Renal cortex interstitium (tissue), 15 donors: ENCODE measurements at places on chromosomes 2 and 18.

- DNase-seq = no peak
Observed at GRCh38 chr2:39648580-39648979, 17.1 kb upstream of the TMEM178A start.

DNA sequence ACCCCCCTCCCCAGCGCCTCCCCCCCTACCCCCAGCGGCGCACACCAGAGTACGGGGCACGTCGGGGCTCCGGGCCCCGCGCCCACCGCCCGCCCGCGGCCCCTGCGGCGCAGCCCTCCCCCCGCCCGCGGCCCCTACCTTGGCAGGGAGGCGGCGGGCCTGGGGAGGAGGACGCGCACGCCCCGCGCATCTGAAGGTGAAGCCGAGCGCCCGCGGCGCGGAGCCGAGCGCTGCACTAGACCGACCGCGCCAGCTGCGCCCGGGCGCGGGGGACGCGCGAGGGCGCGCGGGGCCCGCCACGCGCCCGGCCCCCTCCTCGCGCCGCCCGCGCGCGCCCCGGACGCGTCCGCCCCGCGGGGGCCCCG, at the start of gene ZNF516:
TSS of gene ZNF516 (minus strand) at position 237 of the 365 bp plus-strand sequence. CDS start 52,188 bp downstream, outside the sequence.
- DNase-seq = no peak

DNA sequence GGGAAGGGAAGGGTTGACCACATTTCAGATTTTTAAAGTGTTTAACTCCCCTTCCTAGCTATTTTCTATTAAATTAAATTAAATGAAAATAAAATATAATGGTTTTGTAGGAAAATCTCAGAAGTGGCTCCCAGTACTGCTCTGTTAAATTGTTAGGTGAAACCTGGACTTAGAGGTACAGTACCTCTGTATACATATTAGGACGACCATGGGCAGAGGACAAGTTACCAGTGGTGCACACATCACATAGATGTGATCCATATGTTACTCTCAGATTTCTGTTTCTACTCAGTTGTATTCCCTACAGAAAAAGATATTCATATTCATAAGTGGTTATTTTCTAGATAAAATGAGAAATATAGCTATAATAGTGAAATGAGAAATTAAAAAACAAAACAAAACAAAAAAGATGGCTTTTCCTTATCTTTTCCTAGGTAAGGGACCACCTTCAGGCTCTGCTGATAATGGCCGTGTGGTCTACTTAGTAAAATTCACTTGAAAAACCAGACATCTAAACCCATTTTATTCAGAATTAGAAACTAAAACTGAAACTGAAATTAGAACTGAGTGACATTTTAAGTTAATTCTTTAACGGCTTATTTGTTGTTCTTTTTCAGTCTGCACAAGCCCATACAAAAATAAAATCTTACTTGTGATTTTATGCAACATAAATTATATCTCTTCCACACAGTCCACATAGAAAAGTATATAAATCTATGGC, 832.5 kb upstream of the CHAC2 start:
- DNase-seq = no peak

DNA sequence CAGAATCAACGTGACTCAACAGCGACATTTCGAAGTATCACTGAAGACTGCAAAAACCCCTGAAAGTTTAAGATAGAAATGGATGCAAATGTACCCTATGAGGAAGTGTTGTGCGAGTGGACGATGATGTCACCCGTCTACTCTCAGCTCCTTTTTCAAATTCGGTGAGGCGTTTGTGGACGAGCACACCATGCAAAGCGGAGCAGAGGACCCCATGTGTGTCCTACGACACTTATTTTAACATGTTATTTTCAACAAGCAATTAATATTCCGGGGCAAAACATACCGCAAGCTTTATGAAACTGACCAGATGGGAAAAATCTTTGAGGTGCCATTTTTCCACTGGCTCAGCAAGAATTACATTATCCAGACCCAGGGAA, 2.0 kb downstream of the PXDN start:
- no peak for DNase-seq

DNA sequence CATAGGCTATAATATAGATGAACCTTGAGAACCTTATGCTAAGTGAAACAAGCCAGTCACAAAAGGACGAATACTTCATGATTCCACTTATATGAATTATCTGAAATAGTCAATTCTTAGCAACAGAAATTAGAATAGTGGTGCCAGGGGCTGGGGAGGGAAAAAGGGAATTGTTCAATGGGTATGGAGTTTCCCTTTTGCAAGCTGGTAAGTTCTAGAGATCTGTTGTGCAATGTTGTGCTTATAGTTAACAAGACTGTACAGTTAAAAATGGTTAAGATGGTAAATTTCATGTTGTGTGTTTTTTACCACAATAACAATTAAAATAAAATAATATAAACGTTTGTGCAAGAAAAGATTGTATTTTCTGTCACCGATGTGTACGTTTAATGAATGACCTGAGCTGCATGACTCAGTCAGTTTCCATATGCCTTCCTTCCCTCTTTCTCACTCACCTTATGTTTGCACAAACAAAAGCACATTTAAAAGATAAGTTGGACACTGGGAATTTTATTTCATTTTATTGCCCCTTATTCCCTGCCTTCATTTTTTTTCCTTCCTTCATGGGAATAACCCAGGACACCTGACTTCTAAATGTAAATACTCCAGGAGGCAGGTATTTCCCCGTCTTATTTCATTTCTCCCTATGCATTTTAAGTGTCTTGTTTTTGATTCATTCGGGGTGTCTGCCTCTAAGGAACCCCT, 143.7 kb upstream of the TTC39C start:
- DNase-seq = no peak

DNA sequence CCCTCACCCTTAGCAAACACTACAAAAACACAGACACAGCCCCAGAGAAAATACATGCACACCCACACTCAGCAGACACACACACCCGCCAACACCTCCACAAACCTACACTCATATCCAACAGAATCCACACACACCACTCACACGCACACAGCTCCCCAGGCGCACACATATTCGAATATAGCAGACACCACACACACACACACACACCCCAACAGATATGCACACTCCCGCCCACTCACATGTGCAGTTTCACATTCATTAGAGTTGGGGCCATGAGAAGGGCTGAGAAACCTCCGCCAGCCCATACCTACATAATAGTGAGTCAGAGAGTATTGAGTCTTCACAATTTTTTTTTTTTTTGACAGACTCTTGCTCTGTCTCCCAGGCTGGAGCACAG, 29.4 kb upstream of the NOTO start:
- DNase-seq = no peak

DNA sequence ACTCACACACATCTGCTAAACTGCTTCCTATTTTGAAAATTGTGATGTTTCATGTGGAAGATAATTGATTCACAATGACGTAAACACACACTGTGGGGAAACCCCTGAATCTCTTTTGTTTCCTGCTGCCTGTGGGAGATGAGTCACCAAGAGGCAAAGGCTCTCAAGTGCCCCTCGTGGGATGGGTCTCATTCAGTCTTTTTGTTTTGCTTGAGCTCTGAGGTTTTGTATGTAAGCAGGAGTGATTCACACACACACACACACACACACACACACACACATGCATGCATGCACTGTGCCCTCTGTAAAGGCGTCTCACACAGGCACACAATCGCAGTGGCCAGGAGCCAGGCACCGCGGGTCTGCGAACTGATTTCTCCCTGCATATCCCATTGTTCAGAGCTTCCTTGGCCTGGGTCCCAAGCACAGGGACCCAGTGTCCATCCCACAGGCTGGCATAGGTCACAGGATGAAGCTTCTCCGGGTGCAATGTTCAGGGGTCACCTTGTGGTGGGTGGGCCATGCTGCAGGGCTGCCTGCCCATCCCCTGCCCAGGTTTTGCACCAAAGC, 12.1 kb upstream of the ARHGEF4 start:
- DNase-seq = no peak

DNA sequence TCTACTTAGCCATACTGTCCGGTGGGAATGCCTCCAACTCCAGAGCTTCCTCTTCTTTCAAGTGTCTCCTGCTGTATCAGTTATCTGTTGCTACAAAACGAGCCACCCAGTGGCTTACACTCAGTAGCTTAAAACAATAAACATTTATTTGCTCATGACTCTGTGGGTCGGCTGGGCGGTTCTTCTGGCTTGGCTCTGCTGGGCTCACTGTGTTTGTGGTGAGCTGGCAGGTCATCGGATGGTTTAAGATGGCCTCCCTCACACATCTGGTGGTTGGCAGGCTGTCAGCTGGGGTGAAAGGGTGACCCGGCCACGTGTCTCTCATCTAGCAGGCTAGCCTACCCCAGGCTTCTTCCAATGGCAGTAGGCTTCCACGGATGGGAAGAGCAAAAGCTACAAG, 122.4 kb upstream of the SLC1A4 start:
- DNase-seq = no peak

DNA sequence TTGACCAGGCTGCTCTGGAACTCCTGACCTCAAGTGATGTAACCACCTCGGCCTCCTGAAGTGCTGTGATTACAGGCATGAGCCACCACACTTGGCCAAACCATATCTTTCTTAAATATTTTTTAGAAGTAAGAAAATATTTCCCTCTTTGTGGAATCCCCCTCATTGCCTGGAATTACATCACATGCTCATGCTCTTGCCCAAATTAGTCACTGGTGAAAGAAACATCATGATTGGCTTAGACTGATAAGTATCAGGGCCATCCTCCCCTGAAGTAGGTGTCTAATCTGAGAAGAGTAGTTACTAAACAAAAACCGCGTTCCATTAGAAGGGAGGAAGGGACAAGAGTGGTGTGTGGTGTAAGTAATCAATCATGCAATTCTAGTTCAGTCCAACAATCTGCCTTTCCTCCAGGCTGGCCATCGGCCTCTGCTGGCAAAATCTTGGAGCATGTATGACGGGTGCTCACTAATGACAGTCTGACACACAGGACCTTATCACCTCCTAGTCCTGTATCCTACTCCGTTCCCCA, 52.3 kb upstream of the SCG2 start:
- no peak for DNase-seq

- DNase-seq = no peak
Observed at GRCh38 chr2:121342751-121343150, 57.7 kb upstream of the TFCP2L1 start.

GRCh38 chr2:226426292-226426736, 373.3 kb downstream of the IRS1 start:
- no peak for DNase-seq

- DNase-seq = no peak
Observed at GRCh38 chr18:22032392-22032961, 136.9 kb upstream of the GATA6 start.
